ENCODE measurements at places on chromosomes 4 and X.

DNA sequence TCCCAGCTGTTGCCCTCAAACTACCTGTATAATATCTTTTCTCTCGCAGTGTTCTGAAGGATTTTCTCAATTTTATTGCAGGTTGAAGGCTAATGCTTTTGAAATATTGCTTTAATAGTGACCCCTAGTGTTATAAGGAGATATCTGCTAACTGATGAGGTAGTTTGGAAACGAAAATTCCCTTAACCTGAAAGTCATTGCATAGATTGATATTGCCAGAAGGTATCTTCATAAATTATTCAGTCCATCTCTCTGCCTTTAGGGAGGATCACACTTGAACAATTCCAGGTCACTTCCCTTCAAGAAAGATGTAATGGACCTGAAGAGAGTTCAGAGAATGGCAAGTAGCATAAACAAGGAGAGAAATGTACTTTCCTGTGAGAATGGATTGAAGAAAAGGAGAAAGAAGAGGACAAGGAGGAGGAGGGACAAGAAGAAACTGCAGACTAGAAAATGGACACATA lies 44.1 kb downstream of the TIGD4 start:
- DNase-seq: no peak

GRCh38 chr4:104976262-104976661 lies 170.4 kb upstream of the TET2 start:
- no peak for DNase-seq

DNA sequence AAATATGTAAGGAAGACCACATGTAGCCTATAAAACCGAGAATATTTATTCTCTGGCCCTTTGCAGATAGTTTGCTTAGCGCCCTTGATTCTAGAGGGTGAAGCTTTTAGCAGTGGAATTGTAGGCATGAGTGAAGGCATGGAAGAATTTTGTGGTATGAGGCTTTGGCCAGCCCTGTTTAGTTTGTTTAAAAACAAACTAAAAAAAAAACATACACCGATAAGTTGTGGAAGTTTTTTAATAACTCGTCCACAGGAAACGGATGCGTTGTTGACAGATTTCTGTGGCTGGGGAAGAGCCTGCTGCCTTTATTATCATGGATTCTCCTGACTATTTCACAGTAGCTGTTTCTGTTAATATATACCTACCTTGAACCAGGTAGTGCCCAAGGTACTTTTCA lies 194.7 kb upstream of the LNX1 start:
- no peak for DNase-seq

- DNase-seq: no peak
Measured at GRCh38 chr4:40055511-40055862, 1.2 kb upstream of the N4BP2 start.

DNA sequence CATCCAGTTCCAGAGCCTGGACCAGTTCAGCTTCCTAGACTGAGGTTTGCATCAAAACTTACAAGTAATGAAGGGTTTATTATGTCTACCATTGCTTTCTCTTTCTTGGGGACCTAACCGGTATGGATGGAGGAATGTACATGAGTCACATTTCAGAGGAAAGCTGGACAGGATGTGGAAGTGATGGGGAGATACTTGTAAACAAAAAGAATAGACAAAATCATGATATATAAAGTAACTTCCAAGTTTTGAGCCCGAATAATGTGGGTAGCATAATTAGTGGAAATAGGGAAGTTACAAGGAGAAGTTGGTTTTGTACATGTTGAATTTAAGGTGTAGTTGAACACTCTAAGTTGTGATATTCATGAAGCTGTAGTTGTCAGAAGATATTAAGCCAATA lies 15.0 kb downstream of the FNIP2 start:
- DNase-seq: no peak

- DNase-seq: no peak
Measured at GRCh38 chr4:173666-174314, 49.5 kb downstream of the ZNF718 start.
